ENCODE measurements at places on chromosomes 2 and 18. TPM values are rescaled to one million over a fixed set of nuclear protein-coding genes. Genes with fewer than 3 reads are reported as not detected.

GRCh38 chr2:216810399-216811160 lies 49.3 kb downstream of the TNP1 start:
- no peaks in the 10 kb centered on the region for H3K36me3 ChIP-seq
- H3K27me3 ChIP-seq = peaks cover 7% of the 10 kb centered on the region
- no peaks in the 10 kb centered on the region for H3K4me1 ChIP-seq
- no peak overlapping the region for H3K27ac ChIP-seq
- no peak overlapping the region for H3K4me3 ChIP-seq

DNA sequence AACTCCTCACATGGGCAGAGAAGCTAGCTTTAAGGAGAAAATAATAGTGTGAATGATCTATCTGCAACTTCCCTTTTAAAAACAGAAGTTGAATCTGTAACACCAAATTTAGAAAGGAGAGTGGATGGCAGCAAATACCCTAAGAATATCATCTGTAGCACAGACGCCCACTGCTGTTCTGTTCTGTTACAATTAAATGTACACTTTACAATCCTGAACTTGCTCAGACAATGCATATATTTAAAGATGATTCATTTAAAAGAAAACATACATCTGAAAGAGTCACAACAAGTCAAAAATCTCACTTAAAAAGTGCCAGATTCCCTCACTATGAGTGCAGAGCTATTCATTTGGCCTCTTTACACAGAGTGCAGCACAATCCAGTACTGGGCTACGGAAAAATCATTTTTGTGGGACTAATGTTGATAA lies 8.0 kb upstream of the SERTAD2 start:
- no peaks in the 10 kb centered on the region for H3K27me3 ChIP-seq
- H3K36me3 ChIP-seq = no peaks in the 10 kb centered on the region
- no peak overlapping the region for H3K27ac ChIP-seq
- DNase-seq = no peak
- H3K4me1 ChIP-seq = no peaks in the 10 kb centered on the region

GRCh38 chr2:214077727-214078126 lies 333.1 kb upstream of the VWC2L start:
- no peak overlapping the region for H3K4me3 ChIP-seq
- peaks cover 20% of the 10 kb centered on the region for H3K4me1 ChIP-seq
- no peak for DNase-seq
- H3K27me3 ChIP-seq = no peaks in the 10 kb centered on the region

- H3K36me3 ChIP-seq = no peaks in the 10 kb centered on the region
- no peak overlapping the region for H3K4me3 ChIP-seq
- H3K27me3 ChIP-seq = no peaks in the 10 kb centered on the region
- no peak overlapping the region for H3K27ac ChIP-seq
Observed at GRCh38 chr2:134758633-134759032, 39.8 kb upstream of the TMEM163 start.

GRCh38 chr18:27165412-27165811 lies 19.7 kb downstream of the CHST9 start:
- DNase-seq = no peak
- H3K4me1 ChIP-seq = peaks cover 24% of the 10 kb centered on the region
- H3K27ac ChIP-seq = no peak overlapping the region
- H3K4me3 ChIP-seq = no peak overlapping the region
- H3K27me3 ChIP-seq = no peaks in the 10 kb centered on the region

GRCh38 chr2:226835420-226835795 lies 446 bp upstream of the RHBDD1 start:
- no peak for DNase-seq
- H3K36me3 ChIP-seq = peaks cover 55% of the 10 kb centered on the region
- H3K27me3 ChIP-seq = no peaks in the 10 kb centered on the region
- peaks cover 18% of the 10 kb centered on the region for H3K4me1 ChIP-seq

DNA sequence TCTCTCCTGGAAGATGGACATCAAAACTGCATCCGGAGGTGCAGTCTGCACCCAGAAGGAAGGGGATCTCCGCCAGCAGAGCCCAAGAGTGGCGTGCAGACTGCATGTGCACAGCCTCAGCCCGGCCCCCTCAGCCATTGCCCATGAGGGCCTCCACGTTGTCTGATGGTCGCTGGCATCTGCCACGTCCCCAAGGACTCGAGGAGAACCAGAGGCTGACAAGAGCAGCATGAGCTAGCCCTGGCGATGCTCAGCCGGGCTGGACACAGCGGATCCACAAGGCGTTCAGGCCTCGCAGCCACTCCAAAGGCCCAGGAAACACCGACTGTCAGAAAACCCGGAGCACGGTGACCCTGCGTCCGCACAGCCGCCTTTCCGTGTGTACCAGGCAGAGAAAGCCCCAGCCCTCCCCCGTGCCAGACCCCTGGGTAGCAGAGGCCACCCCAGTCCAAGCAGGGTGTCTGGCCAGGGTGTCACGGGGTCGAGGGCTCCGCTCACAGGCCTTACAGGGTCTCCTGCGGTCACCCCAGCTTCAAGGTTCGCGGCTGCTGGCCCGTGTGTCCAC lies 48.3 kb downstream of the SLC66A2 start:
- H3K27me3 ChIP-seq = no peaks in the 10 kb centered on the region
- H3K4me3 ChIP-seq = no peak overlapping the region
- H3K4me1 ChIP-seq = no peaks in the 10 kb centered on the region
- H3K27ac ChIP-seq = no peak overlapping the region
- DNase-seq = no peak

GRCh38 chr18:56804395-56804794 lies 153.2 kb downstream of the WDR7 start:
- peaks cover 19% of the 10 kb centered on the region for H3K4me1 ChIP-seq
- H3K4me3 ChIP-seq = no peak overlapping the region
- no peaks in the 10 kb centered on the region for H3K36me3 ChIP-seq
- H3K27ac ChIP-seq = no peak overlapping the region

DNA sequence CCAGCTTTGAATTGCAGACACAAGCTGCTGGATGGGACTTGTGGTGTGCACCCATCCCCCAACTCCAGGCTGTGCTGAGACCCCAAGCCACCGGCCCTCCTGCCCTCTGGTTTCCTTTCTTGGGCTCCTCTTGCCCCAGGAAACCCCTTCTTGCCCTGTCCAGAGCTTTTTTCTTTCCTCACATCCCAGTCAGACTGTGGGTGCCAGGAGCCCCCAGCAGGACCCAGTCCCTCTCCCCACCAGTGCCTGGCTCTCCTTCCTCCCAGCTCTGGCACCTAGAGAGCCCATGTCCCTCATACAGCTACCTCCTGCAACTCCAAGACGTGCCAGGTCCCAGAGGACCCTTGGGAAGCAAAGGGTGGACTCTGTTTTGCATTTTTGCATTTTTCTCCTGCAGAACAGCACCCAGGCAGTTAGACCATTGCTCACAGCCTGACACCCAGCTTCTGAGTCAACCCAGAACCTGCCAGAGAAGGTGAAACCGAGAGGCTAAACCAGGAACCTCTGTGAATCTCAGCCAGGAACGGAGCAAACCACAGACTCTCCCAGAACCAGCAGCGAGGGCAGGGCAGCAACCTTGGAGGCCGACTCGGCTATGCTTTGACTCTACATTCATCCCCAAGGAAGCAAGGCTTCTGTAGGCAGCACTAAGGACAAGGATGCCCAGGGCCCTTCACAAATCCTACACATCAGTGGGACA lies 221.1 kb downstream of the ANAPC1 start:
- H3K4me3 ChIP-seq = no peak overlapping the region
- peak overlapping the region; percentile 35 for H3K27ac ChIP-seq
- no peaks in the 10 kb centered on the region for H3K27me3 ChIP-seq
- peaks cover 34% of the 10 kb centered on the region for H3K36me3 ChIP-seq
- DNase-seq = no peak

DNA sequence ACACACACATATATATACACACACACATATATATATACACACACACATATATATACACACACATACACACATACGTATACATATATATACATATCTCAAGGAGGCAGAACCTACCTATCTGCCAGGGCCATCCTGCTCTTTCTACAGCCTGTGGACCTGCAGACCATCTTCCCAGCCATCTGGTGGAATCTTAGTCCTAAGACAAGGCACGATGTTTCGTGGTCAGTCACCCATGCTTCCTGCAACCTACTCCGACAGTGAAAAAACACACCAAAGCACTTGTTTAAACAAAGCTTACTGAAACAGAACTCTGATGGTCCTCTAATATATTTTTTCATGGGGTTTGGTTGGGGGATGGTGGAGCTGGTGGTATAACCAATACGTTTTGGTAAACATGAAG lies 164.2 kb upstream of the ZNF521 start:
- DNase-seq = no peak
- H3K4me1 ChIP-seq = no peaks in the 10 kb centered on the region
- H3K4me3 ChIP-seq = no peak overlapping the region
- no peaks in the 10 kb centered on the region for H3K36me3 ChIP-seq

DNA sequence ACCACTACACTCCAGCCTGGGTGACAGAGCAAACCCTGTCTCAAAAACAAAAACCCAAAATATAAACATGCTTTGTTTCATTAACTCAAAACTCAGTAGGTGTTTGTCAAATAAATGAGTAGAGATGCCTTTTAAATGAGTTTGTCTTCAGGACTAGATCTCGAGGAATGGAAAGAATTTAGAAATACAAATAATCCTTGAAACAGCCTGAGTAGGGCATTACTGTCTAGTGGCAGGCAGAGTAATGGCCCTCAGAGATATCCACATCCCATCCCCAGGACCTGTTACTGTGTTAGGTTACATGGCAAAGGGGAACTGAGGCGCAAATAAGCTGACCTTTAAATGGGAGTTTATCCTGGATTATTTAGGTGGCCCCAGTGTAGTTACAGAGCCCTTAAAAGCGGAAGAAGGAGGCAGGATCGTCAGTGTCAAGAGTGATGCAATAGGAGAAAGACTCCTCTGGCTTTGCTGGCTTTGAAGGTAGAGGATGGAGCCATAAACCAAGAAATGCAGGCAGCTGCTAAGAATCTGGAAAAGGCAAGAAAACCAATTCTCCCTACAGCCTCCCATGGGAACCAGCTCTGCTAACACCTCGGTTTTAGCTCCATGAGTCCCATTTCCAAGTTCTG lies 63.0 kb downstream of the CABLES1 start:
- H3K27ac ChIP-seq = no peak overlapping the region
- no peaks in the 10 kb centered on the region for H3K4me1 ChIP-seq

- H3K36me3 ChIP-seq = no peaks in the 10 kb centered on the region
- no peak overlapping the region for H3K4me3 ChIP-seq
- H3K4me1 ChIP-seq = no peaks in the 10 kb centered on the region
- no peak overlapping the region for H3K27ac ChIP-seq
- DNase-seq = no peak
Observed at GRCh38 chr2:45153121-45153520, 143.9 kb upstream of the SIX2 start.

DNA sequence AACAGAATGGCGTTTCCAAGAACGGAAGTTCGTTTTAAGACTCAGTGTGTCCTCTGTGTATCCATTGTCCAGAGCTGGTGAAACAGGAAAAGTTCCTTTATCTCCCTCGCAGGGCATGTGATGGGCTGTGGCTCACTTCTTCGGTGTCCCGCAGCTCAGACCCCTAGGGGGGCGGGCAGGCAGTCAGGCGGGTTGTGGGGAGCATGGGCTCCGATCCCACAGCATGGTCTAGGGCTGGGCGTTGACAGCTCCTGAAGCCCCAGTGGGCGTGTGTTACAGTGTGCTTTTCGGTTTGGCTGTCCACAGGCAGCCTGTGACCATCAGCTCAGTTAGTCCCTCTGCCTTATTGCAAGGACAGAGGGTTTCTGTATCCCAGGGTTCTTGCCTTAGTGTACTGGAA lies 319.6 kb downstream of the AGAP1 start:
- no peaks in the 10 kb centered on the region for H3K4me1 ChIP-seq
- H3K27ac ChIP-seq = no peak overlapping the region
- H3K36me3 ChIP-seq = peaks cover 9% of the 10 kb centered on the region
- no peak overlapping the region for H3K4me3 ChIP-seq

- H3K36me3 ChIP-seq = no peaks in the 10 kb centered on the region
- no peaks in the 10 kb centered on the region for H3K4me1 ChIP-seq
- DNase-seq = peak; percentile 16
- no peaks in the 10 kb centered on the region for H3K27me3 ChIP-seq
- H3K4me3 ChIP-seq = no peak overlapping the region
Observed at GRCh38 chr2:41414486-41415230, 633.2 kb upstream of the PKDCC start.

DNA sequence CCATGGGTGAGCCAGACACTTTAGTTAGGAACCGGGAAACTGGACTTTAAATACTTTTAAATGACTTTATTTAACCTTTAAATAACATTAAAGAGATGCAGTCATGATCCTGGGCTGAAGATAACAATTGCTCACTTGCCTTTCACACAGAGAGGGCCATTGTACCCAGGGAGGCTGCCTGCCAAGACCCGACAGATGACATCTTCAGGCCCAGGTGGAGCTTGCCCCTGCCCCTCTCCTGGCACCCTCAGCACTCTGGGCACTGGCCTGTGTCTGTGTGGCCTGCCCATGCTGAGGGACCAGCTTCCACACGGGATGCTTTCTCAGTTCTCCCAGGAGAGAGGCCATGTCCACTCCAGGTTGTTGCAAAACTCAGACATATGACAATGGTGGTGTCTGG lies 216.4 kb upstream of the MYT1L start:
- no peak overlapping the region for H3K27ac ChIP-seq
- peaks cover 6% of the 10 kb centered on the region for H3K36me3 ChIP-seq
- DNase-seq = no peak

GRCh38 chr2:30404319-30405259 lies 42.5 kb upstream of the LCLAT1 start:
- no peaks in the 10 kb centered on the region for H3K4me1 ChIP-seq
- no peak overlapping the region for H3K27ac ChIP-seq
- no peak overlapping the region for H3K4me3 ChIP-seq
- no peaks in the 10 kb centered on the region for H3K36me3 ChIP-seq
- H3K27me3 ChIP-seq = peaks cover 81% of the 10 kb centered on the region
- DNase-seq = no peak

GRCh38 chr18:9734189-9734588 lies 26.1 kb downstream of the RAB31 start:
- peak; percentile 30 for DNase-seq
- no peaks in the 10 kb centered on the region for H3K36me3 ChIP-seq
- no peak overlapping the region for H3K27ac ChIP-seq
- no peak overlapping the region for H3K4me3 ChIP-seq
- H3K27me3 ChIP-seq = peaks cover 45% of the 10 kb centered on the region

DNA sequence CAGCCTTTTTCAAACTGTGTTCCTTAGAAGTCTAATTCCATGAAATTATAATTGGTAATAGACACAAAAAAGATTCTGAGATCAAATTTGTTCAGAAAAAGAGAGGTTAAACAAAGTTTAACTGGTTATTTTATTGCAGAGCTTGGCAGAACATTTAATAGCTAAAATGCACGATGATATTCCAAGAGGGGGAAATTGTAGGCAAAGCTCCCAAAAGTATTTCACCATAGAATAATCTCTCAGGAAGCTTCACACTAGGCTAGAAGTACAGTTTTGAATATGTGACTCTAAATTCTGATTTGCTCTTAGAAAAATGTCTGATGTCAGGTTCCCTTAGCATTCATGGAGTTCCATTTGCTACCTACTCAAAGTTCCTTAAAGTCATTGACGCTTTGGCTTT lies 292.4 kb upstream of the SETBP1 start:
- H3K27me3 ChIP-seq = no peaks in the 10 kb centered on the region
- peaks cover 3% of the 10 kb centered on the region for H3K36me3 ChIP-seq
- no peak overlapping the region for H3K4me3 ChIP-seq
- no peak for DNase-seq

- H3K27ac ChIP-seq = no peak overlapping the region
- H3K4me3 ChIP-seq = no peak overlapping the region
- no peaks in the 10 kb centered on the region for H3K36me3 ChIP-seq
- H3K4me1 ChIP-seq = no peaks in the 10 kb centered on the region
- no peaks in the 10 kb centered on the region for H3K27me3 ChIP-seq
Observed at GRCh38 chr2:106804161-106804560, 81.8 kb downstream of the ST6GAL2 start.

STEAP3 gene
- total RNA-seq = 28.3 TPM

TRMT61B gene
- 17.0 TPM for total RNA-seq

ZSWIM2 gene
- not detected for total RNA-seq

PKDCC gene
- 11.3 TPM for total RNA-seq

DHRS9 gene
- 16.6 TPM for total RNA-seq

EML6 gene
- 1.1 TPM for total RNA-seq

AOX1 gene
- 0.45 TPM for total RNA-seq

LYG1 gene
- 2.3 TPM for total RNA-seq

Measured in Calu3 (cell line).